T-helper 9 cell (primary cell): ENCODE measurements at places on chromosomes 5 and 9.

DNA sequence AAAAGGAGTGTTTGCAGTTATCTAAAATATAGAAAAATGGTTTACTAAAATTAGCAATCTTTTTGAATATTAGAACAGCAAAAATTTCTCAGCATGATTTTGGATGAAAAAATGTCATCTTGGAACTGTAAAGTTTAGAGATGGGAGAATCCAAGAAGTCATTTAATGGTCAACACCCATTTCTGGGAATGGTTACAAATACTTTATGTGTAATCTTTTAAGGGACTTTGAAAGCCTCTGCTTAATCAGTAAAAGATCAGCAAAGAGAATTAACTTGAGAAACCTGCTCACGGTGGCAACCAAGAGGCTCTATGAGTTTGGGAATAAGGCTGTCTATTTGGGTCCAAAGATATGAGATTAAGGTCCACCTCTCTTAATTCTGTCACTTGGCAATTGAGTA is 13.0 kb downstream of the C1QTNF3 start:
- no peak for DNase-seq

- no peak for DNase-seq
These were observed 65.4 kb downstream of the WDR41 start for GRCh38 chr5:77426670-77427069.

- no peak for DNase-seq
These were observed 45.8 kb upstream of the RICTOR start for GRCh38 chr5:39120052-39120420.

GRCh38 chr5:75438722-75439121 is 72.7 kb downstream of the CERT1 start:
- DNase-seq = no peak

GRCh38 chr5:93887678-93888077 is 146.3 kb upstream of the POU5F2 start:
- no peak for DNase-seq

DNA sequence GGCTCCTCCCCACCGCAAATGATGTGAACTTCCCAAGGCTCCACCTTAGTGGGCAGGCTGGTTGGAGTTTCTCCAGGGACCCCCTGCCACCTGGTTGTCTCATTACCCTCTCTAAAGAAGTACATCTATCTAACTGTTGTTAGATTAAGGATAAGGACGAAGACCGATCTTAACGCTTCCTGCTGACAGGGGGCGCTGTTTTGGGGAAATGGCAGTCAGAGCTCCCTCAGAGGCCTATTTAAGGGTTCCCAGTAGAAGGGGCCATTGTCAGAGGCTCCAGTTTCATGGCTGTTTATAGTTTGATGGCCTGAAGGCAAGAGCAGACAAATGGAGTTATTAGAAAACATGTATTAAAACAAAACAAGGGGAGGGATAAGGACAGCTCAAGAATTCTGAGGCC is 100.1 kb downstream of the SPEF2 start:
- DNase-seq = no peak

GRCh38 chr5:117302949-117303348 is 728.3 kb upstream of the SEMA6A start:
- DNase-seq = no peak

GRCh38 chr5:44275908-44276307 is 113.3 kb downstream of the FGF10 start:
- DNase-seq = no peak

DNA sequence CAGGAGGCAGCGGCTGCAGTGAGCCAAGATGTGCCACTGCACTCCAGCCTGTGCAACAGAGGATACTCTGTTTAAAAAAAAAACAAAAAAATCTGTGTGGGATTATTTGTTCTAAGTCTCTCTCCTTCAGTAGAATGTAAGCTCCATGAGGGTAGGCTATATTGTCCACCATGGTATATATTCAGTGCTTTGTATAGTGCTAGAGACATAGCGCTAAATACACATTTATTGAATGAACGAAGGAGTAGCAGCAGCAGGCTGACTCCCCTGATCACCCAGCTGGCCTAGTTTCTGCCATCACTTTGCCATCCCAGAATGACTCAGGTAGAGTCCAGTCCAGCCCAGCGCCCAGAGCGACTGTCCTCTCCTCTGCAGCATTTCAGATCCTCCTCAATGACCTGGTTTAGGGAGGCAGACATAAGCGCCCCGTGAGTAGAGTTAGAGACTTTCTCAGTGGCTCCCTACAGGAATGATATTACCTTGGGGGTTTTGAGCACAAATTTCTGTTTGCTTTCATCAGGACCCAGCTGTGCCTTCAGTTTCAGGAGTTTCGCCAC is 716 bp downstream of the HARS1 start:
- DNase-seq = no peak

DNA sequence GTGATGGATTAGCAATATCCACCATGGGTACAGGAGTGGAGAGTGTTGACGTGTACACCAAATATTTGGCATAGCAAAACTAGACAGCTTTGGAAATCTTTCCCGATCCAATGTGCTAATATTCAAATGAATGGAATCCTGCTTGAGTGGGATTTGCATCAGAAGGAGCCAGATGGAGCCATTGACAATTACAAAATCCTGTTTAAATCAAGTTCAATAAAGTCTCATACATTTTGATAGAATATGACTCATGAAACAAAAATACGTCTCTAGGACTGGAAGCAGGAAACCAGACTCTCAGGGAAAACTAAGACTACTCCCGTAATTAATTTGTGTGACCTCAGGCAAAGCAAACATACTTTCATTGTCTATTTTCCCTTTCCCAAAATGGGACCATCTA is 13.0 kb downstream of the TNC start:
- no peak for DNase-seq
